ENCODE measurements at places on chromosomes 3 and 15.

- DNase-seq: no peak
Observed at GRCh38 chr15:83380059-83380458, 67.1 kb upstream of the SH3GL3 start.

DNA sequence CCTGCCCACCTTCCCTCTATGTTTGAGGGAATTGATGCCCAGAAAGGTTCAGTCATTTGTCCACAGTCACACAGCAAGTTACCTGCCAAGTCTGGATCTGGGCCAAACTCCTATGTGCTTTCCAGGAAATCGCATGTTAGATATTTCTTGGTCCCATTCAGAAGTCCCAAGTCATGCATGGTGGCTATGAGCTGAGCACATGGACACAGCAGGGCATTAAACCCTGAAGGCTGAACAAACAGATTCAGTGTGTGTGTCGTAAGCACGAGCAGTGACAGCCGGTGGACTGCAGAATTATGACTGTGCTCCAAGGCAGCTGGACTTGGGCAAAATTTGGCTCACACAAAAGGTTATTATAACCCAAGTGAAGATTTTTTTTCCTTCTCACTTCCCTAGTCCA lies 11.4 kb upstream of the SLC6A6 start:
- peak; percentile 88 for DNase-seq

GRCh38 chr15:67396114-67396513 lies 124.8 kb upstream of the C15orf61 start:
- DNase-seq: no peak

- DNase-seq: no peak
Observed at GRCh38 chr3:138384531-138384930, 36.2 kb downstream of the MRAS start.
